DMS 273 treated with DMSO at 0.1 percent for 48 hours (cell line): ENCODE measurements at places on chromosomes 2 and 18.
A peak's percentile ranks its signal among the peaks of the same experiment; 100 is the strongest.

DNA sequence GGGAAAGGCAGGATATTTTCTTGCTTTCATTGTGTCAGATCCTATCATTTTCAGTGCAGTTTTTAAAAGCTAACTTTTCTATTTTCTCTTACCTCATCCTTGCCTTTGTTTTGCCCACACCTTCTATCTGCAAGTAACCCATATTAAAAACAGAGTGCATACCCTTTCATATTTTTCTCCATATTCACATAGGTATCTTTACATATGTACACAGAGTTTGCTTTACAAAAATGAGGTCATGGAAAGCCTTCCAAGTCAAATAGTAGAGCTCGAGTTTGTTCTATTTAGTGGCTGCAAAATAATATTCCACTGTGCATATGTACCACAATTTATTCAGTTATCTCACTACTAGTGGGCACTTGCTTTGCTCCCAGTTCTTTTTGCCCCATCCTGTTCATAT is 3.9 kb upstream of the DHRS9 start:
- no peak for DNase-seq

DNA sequence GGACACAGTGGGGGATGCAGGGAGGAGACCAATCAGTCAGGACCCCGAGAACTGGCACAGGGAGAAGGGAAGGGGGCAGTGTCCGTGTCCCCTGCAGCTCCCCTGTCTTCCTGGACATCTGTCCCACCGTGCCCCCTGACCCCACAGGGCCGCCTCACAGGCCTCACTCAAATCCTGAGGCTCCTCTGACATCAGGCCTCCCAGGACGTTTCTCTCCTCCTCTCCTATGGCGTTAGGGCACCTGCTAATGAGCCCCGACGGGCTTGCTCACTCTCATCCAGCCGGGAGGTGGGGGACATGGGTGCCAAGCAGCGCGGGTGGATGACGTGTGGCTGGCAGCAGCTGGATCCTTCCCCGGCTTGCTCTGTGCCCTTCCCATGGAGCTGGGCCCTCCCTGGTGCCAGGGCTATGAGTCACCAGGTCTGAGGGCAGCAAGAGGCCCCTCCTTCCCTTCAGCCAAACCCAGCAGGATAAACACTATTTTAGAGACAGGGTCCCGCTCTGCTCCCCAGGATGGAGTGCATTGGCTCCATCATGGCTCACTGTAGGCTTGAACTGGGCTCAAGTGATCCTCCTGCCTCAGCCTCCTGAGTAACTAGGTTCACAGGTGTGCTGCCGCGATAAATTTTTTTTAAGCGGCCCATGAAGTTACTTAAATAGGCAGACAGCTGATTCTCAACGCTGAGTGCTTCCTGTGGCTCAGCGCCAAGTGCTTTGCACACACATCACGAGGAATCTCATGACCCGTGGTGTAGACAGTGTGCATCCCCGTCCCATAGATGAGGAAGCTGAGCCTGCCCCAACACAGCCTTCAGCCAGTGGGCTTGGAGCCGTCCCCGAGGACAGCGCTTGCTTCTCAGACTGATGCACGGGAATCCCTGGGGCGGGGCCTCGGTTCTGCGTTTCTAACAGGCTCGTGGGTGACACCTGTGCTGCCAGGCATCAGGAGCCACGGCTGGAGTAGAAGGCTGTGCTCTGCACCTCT is 64.5 kb upstream of the HDAC4 start:
- DNase-seq: no peak

- DNase-seq: no peak
Observed at GRCh38 chr2:228374741-228375140, 193.3 kb upstream of the SPHKAP start.

- DNase-seq: peak; percentile 61
Observed at GRCh38 chr2:181258720-181259119, 198.5 kb upstream of the ITGA4 start.

DNA sequence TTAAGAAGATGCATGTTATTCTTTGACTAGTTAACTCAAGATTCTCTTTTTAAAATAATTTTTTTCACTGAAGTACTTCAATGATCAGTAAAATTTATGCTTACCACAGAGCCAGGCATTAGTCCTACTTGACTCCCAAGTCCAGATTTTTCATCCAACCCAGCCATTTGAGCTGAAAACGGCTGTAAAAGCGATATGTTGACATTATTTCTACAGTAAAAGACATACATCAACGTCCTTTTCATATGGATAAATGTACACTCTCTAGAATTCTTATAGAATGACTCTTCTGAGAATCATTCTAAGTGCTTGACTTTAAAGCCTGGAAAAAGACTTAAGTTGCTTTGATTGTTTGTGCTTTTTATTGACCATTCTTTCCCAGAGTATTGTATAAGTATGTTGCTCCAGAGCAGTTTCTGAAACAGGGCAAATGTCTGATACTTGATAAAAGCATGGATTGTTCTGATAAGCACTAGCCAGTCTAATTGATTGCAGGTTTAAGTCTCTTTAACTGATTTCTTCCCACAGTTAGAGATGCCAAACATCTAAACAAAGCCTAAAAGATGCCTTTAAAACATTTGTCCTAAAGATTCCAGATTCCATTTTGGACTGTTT is 90.9 kb downstream of the COL5A2 start:
- no peak for DNase-seq

DNA sequence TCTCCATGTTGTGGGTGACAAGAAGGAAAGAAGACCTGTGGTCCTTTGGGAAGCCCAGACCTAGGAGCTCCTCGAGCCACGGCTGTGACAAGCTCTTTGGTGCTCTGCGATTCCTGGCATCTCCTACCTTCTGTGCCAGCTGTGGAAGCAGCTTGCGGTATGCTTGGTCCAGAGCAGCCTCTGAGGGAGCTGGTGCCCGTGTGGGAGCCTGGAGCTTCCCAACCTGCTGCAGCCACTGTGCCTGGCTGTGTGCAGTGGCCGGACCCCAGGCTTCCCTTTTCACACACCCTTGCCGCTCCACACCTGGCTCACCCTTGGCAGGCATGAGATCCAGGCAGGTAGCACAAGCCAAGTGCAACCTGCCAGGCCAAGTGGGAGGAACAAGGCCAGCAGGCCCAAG is 1328.6 kb upstream of the SLC39A10 start:
- no peak for DNase-seq

DNA sequence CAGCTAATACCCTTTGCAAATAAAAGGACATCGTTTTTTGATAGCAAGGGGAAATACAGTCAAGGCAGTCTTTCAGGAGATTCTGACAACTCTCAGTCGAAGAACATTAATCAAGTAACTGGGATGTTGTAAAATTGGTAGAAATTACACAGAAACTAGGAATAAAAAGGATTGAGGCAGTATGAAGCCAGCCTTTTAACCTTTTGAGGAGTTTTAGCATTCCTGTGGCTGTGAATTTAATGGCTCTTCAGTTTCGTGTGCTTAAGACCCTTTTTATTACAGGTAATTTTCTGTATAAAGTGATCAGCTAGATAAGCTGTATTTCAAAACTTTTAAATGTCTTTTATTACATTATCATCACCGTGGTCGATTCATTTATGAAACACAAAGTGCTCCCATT is 91.6 kb downstream of the ASXL3 start:
- no peak for DNase-seq

- no peak for DNase-seq
Observed at GRCh38 chr2:160380000-160380570, 113.5 kb downstream of the RBMS1 start.

- DNase-seq: peak; percentile 3
Observed at GRCh38 chr2:23330214-23330613, 54.8 kb upstream of the KLHL29 start.

- DNase-seq: no peak
Observed at GRCh38 chr2:237180187-237180586, 94.5 kb downstream of the COPS8 start.

DNA sequence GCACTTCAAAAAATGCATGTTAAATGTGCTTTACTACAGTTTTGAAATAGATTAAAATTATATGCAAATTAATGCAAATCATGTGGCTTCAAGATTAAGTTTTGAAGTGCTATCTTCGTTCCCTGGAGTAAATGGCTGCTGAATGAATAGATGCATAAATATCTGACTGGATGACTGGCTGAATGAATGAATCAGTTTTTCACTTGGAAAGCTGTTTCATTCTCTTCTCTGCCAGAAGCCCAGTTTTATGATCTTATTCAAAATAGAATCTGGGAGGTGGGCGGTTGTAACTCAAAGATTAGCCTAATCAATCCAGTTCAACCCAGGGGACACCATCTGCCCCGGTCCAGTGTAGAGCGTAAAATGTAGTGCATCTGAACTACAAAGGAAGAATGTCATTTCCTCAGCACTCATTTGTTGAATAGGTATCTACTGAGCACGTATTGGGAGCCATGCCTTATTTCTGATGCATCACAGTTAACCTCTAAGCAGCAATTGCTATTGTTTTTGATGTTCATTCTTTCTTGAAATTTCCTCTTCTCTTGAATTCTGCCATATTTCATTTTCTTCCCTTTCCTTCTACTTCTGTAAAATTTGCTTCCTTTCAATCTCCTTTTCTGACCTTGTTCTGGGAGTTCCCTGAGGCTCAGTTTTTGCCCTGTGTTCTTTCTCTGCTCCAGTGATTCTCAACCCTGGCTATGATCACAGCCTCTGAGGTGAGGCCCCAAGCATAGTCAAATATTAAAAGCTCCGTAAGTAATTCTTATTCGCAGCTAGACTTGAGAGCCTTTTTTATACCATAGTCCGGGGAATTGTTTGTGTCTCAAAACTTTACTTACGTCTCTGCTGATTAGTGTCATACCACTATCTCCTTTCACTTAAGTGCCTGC is 282.7 kb downstream of the PARD3B start:
- DNase-seq: no peak

- DNase-seq: no peak
Observed at GRCh38 chr2:41853427-41854191, 194.2 kb upstream of the PKDCC start.

DNA sequence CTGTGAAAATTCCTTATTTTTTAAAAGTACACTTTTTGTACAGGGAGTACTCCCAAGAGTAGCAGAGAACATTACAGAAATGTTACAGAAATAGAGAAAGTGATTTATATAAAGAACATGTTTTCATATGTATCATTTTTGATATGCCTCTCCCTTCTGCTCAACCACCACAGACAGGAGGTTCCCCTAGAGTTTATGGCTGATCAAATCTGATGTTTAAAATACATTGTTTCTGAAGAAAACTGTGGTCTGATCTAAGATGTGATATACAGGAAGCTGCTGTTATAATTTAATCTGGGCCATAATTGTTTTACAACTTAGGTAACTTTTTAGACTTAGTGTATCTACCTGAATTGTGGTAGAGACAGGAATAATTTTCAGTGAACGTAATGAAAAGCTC is 37.0 kb downstream of the STAT4 start:
- no peak for DNase-seq

DNA sequence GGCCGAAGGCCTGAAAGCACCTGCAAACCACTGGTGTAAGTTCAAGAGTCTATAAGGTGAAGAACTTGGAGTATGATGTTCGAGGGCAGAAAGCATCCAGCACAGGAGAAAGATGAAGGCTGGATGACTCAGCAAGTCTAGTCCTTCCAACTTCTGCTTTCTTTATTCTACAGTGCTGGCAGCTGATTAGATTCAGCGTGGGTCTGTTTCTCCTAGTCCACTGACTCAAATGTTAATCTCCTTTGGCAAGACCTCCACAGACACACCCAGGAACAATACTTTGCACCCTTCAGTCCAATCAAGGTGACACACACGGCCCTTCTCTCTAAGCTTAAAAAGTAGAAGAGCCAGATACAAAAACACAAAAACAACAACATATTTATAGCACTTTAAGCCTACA is 43.4 kb downstream of the NMS start:
- DNase-seq: no peak

DNA sequence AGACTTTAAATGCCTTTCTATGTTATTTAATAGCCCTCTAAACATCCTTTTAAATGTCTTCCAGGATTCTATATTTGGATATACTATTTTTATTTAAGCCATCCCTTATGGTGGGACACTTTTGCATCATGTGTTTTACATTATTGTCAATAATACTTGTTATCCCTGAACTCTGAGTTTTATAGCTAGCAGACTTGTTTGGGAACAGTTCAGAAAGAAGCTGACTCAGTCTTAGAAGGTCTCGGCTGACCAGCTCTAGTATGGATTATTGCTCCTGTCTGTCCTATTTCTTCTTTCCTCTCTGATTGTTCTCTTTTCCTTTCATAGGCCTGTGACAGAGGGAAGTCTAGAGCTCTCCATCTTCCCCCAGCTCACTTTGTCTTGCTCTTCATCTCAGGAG is 77.3 kb upstream of the CXCR4 start:
- no peak for DNase-seq

DNA sequence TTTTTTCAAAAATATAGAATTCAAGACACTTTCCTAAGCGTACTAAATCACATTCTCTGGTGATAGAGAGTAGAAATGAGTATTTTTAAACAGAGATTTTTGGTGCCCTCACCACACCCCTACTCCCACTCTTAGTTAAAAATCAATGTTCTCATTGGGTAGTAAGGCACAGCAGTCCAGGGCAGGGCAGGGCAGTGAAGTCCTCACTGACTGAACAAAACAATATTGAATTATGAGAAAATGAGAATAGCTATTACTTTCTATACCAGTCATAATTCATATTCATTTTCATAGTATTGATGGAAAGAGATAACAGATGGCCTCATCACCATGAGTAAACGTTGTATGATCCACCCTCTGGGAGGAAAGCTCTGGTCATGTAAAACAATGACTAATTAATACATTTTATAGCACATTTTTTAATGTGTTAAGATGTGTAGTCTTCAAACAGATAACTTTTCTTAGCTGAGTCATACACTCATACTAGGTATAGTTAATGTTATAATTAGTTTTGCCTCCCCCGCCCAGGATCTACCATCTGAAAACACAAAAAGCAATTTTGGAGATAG is 686.1 kb downstream of the KCNJ3 start:
- DNase-seq: no peak

GRCh38 chr18:76384114-76384790 is 110.8 kb downstream of the ZNF516 start:
- DNase-seq: no peak

DNA sequence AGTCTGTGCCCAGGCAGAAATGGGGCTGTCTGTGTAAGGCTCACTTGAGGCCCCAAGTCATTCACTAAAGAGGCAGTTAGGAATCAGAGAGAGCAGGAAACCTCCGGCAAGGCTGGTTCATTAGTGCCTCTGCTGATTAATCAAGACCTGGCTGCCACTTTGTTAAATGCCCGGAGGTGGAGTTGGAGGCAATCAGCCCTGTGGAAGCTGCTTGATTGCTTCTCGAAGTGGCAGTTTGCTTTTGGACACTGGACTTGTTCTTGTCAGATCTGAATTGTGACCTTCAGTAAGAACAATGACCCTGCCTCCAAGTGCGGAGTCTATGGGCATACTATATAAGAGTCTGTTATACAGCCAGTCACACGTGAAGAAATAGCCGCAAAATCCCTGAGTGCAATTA is 183.9 kb upstream of the LINC00305 start:
- no peak for DNase-seq

DNA sequence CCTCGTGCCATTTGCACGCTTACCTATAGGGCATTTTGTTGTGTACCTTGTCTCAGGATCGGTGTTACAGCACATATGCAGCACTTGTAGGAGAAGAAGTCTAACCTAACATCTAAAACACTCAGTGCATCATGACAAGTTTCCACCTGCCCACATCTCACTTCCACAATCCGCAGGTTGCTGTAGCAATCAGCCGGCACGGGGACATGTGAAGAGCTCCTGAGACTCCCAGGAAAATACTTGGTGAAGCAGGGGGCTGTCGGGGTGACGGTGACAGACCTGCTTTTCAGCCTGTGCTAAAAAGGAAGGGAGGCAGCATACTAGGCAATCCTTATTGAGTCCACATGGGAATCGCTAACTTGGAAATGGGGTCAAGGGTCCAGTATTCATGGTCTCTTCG is 172.2 kb downstream of the MYT1L start:
- DNase-seq: no peak

- DNase-seq: no peak
Observed at GRCh38 chr2:224851811-224852210, 135.6 kb upstream of the CCDC195 start.

GRCh38 chr2:156436497-156437085 is 412 bp downstream of the GPD2 start:
- peak; percentile 35 for DNase-seq
